ENCODE measurements at places on chromosomes 16 and 17.

DNA sequence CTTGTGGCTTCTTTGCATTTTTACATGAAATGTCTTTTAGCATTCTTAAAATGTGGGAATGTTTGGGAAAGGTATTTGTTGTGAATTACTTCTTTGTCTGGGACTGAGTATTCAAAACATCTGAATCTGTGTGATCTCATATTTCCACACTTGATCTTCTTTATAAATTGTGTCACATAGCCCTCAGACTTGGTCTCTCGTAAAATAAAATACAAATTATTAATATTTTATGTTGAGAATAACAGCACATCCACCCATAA, 81.9 kb downstream of the TUBD1 start:
- no peak for DNase-seq

- no peak for DNase-seq
Observed at GRCh38 chr17:42288803-42289610, 709 bp downstream of the STAT5A start.

GRCh38 chr16:74291577-74292208, 4.9 kb upstream of the PSMD7 start:
- no peak for DNase-seq

DNA sequence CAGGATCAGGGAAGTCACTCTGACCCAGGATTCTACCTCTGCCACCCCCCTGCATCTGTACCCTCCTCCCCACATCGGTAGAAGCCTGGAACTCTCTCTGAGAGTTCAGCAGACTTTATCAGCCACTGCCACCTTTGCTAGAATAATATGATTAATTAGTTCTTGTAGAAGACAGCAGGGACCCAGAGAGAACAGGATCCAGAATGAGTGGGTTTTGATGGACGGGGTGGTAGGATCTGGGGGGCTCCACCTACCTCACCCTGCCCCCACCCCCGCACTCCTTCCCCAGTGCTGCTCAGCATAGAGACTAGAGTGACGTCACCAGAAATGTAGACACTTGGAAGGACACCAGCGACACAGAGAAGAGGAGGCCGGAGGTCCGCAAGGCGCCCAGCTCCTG, 33.5 kb downstream of the ABCC6 start:
- no peak for DNase-seq

DNA sequence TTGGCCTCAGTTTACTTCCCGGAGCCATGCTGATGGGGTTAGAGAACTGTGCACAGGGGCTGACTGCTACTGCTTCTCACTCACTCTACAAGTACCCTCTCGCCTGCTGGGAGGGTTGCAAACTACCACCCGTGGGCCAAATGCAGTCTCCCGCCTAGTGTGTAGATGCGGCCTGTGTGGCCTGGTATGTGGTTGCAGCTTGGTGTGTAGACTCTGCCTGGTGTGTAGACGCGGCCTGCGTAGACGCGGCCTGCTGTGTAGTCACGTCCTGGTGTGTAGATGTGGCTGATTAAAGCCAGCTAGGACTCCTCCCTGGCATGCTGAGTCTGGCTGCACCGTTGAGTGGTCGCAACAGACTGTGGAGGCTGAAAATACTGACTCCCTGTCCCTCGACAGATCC, 7.3 kb downstream of the CANT1 start:
- DNase-seq, result no peak

- no peak for DNase-seq
Observed at GRCh38 chr17:59914274-59914854, 21.4 kb downstream of the RPS6KB1 start.

DNA sequence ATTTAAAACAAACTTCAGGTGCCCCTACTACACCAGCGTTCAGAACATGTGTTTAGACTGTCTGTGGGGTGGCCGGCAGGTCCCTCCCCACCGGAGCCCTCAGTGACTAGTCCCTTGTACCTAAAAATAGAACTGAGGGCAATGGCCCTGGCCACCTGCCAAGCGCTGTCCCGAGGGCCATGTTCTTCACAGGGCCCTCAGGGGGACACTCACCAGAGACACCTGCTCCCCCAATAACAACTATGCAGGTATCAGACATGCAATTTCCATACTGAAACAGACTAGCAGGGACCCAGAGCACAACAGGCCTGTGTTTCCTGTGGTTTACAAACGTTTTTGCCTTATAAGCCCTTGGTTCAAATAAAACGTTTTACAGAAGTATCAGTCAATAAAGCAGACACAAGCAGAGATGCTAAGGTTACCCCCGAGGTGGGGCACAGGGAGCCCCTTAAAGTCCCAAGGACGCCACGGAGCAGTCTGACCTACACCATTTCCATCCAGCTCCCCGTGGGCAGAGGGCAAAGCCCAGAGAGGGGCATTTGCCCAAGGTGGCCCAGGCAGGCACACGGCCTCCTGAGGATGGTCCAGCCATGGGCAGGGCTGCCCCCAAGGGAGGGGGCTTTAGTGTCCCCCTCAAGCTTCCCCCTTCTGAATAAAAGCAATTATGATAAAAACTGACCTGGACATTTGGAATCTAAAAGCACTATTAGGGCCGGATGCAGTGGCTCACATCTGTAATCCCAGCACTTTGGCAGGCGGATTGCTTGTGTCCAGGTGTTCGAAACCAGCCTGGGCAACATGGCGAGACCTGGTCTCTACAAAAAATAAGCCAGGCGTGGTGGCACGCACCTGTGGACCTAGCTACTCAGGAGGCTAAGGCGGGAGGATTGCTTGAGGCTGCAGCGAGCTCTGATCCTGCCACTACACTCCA, 896 bp upstream of the MYLK3 start:
- DNase-seq, result no peak

DNA sequence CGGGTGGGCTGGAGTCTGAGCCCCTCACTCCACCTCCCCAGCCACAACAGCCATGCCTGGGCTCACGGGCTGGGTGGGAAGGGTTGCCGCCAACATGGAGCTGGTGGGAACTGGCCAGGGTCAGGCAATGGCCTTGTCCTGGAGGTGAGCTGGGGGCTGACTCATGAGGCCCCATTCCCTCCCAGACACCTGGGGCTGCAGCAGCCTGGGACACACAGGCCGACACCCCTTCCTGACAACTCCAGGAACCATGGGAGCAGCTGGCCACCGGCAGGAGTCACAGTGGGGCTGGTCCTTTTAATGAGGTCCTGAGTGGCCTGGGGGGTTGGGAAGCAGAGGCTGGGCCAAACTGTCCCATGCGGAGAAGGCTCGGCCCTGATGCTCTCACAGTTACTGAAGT, 12.2 kb downstream of the DBNDD1 start:
- no peak for DNase-seq

DNA sequence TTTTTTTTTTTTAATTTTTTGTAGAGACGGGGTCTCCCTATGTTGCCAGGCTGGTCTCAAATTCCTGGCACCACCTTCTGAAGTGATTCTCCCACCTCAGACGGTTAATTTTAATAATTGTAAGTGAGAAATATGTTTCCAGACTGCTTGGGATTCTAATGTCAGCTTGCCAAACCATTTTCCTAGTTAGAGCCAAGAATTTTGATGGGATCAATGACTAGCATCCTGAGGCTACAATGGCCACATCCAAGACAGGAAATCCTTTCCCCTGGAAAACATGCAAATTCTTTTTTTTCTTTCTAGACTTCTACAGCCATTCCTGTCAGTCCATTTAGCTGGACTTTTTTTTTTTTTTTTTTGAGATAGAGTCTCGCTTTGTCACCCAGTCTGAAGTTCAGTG, 32.6 kb downstream of the IGF2BP1 start:
- no peak for DNase-seq

DNA sequence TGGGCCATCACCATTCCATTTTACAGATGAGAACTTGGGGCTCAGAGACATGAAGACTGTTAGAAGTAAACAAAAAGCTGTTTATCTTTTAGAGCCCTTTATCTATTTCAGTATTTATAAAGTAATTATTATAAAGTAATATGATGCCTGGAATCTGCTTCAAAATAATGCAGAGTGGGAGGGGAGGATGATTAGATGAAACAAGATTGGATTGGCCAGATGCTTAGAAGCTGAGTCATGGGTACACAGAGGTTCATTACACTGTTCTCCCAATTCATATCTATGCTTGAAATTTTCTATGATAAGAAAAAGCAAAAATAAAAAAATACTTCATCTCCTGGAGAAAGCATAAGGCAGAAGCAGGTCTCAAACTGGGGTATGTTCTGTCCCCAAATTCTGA, 29.4 kb downstream of the TOM1L2 start:
- DNase-seq, result no peak
